ENCODE measurements at places on chromosomes 11 and 22.

- DNase-seq = no peak
These were observed 29.4 kb upstream of the RRAS2 start for GRCh38 chr11:14388352-14388751.

DNA sequence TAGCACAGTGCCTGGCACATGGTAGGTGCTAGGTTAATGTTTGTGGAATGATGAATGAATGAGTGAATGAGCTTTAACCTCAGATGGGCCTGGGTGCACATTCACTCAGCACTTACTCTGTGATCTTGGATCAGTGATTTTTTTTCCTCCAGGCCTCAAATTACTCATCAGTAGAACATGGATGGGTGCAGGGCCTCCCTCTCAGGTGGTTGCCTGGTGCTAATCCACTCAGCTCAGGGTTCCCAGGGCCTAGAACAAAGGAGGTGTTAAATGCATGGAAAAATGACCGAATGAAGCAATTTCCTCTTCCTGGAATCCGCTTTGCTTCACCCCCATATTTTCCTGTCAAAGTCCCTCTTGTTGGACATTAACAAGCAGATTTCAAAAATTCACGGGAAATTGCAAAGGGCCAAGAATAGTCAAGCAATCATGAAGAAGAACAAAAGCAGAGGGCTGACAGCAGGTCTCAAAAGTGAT lies 93.5 kb downstream of the MYEOV start:
- no peak for DNase-seq

GRCh38 chr11:19379465-19379864 lies 138.7 kb upstream of the E2F8 start:
- DNase-seq = no peak

GRCh38 chr11:89489930-89490329 lies 1.2 kb downstream of the NOX4 start:
- DNase-seq = no peak

DNA sequence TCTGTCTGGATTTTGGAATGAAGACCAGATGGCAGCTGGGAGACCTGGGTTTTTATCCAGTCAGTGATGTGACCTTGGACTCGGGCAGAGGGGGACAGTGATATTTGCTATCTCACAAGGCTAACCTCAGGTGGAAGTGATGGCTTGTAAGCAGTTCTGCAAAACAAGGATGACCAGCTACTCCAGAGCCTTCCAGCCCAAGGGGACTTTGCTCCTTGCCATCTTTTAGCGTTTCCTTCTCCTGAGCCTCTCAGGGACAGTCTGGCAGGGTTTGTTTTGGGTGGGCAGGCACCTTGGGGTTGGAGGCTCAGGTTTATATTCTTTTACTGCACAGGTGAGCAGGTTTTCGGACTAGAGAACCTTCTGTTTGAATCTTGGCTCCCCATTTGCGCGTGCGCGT lies 9.5 kb upstream of the OSBP2 start:
- DNase-seq = no peak

Data from hippocampal formation (tissue), 2 donors.